Right renal cortex interstitium (tissue), 3 donors: ENCODE measurements at places on chromosomes 16 and 17. TPM values are rescaled to one million over a fixed set of nuclear protein-coding genes. Genes with fewer than 3 reads are reported as not detected.

- no peak for DNase-seq
These were observed 47.3 kb downstream of the TOM1L2 start for GRCh38 chr17:17924857-17925250.

DNA sequence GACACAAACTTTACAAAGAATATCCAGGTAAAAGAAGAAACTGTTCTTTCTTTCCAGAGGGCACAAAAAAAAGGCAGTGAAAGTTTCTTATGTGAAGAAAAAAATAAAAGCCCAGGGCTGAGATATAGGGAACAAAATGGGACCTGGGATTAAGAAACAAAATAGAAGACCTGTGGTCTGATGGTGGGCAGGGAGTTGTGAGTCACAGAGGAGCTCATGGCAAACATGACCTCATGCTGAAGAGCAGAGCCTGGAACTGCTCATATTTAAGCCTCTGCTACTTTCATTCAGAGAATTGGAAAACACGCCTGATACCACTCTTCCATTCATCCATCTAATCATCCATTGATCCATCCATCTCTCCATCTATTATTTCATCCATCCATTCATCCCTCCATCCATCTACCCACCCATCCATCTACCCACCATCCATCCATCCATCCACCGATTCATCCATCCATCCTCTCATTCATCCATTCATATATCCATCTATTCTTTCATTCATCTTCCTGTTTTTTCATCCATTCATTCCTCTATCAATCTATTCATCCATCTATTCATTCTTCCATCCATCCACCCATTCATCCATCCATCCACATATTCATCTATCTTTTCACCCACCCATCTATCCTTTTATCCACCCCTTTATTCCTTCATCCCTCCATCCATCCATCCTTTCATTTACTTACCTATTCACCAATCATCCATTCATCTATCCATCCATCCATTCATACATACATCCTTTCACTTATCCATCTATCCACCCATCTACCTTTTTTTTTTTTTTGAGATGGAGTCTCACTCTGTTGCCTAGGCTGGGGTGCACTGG lies 30.0 kb downstream of the WFDC1 start:
- DNase-seq = no peak

The KRT14 gene
- 0.55 TPM for polyA plus RNA-seq

DNA sequence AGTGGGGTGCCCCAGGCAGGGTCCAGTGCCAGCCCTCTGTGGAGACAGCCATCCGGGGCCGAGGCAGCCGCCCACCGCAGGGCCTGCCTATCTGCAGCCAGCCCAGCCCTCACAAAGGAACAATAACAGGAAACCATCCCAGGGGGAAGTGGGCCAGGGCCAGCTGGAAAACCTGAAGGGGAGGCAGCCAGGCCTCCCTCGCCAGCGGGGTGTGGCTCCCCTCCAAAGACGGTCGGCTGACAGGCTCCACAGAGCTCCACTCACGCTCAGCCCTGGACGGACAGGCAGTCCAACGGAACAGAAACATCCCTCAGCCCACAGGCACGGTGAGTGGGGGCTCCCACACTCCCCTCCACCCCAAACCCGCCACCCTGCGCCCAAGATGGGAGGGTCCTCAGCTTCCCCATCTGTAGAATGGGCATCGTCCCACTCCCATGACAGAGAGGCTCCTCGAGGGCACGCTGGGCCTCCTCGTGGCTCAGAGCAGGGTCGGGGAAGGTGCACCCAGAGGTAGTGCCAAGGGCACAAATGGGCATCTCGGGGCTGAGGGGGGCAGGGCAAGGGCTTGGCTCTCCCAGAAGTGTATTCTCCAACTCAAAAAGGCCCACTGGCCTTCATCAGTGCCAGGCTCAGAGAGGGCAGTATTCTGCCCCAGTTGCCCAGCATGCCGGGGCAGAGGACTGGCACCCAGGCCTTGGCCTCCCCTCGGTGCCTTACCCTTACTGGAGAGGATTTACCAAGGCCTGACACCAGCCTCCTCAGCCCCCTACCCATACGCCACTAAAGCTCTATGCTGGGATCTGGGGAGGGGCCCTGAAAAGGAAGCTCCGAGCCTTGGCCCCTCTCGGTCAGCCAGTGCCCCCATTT lies at the start of gene CDH5:
TSS of gene CDH5 (plus strand) at position 259 of the 867 bp plus-strand sequence. CDS start 12,647 bp downstream, outside the sequence.
- DNase-seq = no peak

- no peak for DNase-seq
These were observed 716 bp downstream of the TK1 start for GRCh38 chr17:78185981-78186691.

DNA sequence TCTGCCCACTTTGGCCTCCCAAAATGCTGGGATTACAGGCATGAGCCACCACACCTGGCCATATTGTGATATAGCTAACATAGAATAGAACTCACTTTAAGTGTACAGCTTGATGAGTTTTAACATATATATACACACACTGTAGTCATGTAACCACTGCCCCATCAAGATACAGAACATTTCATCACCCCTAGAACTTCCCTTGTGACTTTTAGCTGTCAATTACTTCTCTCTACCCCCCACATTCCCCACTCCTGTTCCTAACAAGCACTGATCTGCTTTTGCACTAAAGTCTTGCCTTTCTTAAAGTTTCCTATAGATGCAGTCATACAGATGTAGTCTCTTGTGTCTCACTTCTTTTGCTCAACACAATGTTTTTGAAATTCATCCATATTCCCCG lies 93.1 kb downstream of the PITPNC1 start:
- DNase-seq = no peak

DNA sequence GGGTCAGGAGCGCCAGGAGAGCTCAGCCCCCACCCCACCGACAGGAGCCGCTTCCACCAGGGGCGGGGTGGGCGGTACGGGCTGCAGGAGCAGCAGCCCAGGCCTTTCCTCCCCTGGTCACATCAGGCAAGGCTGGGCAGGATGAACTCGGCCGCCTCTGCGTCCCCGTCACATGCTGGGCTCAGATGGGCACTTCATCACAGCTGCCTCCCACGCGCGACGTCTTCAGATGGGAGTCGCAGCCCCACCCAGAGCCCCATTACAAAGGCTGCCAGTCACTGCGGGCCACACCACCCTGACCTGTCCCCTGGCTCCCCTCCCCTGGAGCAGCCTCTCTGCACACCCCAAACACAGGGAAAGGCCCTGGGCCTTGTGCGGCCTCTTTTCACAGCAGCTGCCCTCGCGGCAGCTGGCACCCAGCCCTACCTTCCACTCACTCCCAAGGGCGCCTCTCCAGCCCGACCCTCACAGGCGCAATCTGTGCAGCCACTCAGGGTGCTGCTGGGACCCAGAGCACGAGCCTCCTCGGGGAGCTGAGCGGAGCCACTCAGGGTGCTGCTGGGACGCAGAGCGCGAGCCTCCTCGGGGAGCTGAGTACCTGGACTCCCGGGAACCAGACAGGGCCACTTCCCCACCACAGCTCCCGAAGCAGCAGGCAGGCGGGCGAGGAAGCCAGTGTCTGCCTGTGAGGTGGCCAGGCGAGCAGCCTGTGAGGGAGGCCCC lies 4.7 kb downstream of the ZNF598 start:
- DNase-seq = no peak

DNA sequence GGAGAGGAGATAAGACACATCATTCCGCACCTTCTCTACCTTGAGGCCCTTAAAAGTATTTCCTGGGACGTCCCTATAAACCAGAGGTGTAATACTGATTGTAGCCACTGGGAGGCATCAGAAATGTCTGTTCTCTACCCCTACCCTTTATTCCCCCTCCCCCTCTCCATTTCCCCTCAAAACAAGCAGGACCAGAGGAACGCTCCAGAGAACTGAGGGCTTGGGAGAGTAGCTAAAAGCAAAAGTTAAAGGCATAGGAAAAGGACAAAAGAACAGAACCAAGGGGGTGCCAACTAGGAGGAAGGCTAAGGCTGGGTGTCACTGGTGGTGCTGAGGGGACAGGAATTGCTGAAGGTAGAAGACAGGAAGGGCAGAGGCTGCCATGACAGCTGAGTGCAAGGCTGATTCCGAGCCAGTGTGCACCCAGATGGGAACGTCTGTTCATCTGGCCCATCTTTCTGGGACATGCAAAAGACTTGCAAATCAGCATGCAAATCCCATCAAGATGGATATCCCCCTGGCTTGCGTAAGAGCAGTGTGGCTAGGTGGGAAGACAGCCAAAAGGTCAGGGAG lies 6.7 kb downstream of the CAMTA2 start:
- no peak for DNase-seq

DNA sequence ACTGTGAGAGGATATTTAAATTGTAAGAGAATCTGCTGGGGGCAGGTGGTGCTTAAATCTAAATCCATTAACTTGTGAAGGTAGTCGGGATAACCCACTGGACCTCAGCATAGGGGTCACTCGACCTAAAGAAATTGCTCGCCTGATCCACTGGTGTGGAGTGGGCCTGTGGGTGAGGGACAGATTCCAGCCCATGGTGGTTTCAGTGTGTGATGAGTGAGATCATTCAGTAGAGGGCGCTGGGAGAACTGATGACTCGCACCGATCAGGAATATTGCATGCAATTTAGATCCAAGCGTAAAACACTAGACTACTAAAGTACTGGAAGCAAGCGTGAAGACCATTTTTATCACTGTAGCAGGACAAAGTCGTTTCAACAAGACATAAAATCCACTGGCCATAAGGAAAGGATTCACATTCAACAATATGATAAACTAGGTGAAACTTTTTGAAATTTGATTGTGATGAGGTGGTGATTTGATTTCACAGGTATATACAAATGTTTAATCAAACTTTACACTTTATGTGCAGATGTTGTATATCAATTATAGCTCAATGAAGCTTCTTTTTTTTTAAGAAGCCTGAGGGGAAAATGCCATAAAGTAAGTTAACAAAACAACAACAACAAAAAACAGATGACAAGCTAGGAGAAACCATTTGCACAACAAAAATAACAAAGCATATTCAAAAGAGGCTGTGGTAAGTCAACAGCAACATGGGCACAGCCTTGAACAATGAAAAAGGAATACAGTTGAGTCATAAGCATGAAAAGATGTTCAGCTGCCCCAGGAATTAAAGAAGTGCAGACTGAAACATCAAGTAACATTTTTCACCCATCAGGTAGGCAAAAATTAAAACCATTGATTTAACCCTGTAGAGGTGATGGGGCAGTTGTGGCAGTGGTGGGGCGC lies 7.5 kb upstream of the TMEM170A start:
- no peak for DNase-seq
